ENCODE measurements at places on chromosomes 4 and X.

DNA sequence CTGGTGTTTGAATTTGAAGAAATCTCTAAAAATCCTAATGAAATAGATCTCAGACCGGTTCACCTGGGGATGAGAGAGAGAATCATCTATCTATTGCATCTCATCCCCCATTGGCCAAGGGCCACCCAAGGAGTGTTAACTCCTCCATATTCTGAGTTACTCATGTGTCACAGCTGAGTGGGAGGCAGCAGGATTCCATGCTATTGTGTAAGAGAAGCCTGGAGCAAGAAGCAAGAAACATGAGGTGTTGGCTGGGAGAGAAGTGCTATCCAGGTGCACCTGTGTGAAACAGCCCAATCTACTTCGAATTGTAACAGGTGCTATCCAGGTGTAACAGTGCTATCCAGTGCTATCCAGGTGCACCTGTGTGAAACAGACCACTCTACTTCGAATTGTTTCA is 150.3 kb upstream of the MAOA start:
- DNase-seq, result no peak

- no peak for DNase-seq
These were observed 40.1 kb upstream of the GPR78 start for GRCh38 chr4:8540072-8540471.

DNA sequence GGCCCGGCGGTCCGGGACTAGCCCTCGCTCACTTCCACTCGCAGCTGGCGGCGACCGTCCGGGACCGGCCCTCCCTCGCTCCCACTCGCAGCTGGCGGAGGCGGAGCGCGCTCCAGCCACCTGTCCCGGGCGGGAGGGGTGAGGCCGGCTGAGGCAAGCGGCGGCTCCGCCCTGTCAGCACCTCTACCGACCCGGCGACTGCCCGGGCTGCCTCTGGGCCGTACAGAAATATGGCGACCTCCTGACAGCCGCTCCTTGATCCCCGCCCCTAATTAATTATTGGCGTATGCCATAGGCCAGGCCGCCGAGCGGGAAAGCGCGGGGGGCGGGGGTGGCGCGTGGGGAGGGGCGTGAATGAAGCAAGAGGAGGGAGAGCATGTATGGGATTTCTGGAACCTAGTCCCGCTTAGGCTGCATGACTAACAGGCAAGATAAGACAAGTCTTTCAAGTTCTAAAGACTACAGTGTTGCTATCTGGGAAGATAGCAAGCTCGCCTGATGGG is at the start of gene MORC4:
Gene MORC4, minus strand, starts transcription at position 200 of the 503 bp plus-strand sequence. CDS start 243 bp downstream, outside the sequence.
- DNase-seq, result peak; percentile 18

GRCh38 chr4:73036123-73036522 is 33.4 kb downstream of the COX18 start:
- no peak for DNase-seq

- no peak for DNase-seq
These were observed 438.5 kb downstream of the INPP4B start for GRCh38 chr4:142407596-142407995.

Measured in smooth muscle cell of the brain vasculature (primary cell).